ENCODE measurements at places on chromosomes 16 and 17.

- DNase-seq: no peak
Observed at GRCh38 chr17:33637534-33637933, 344.4 kb upstream of the ASIC2 start.

DNA sequence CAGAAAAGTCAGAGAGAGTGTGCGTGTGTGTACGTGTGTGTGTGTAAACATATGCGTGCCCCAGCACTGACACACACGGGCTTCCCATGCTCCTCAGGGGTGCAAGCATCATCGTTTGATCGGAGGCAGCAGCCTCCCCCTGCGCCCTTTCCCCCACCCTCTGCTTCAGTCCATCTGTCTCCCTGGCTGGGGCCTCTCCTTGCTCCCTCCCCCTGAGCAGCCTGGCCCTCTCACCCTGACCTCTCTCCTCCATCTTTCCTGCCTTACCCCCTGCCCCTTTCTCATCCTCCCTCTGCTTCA, 4.4 kb downstream of the STX1B start:
- DNase-seq: no peak

DNA sequence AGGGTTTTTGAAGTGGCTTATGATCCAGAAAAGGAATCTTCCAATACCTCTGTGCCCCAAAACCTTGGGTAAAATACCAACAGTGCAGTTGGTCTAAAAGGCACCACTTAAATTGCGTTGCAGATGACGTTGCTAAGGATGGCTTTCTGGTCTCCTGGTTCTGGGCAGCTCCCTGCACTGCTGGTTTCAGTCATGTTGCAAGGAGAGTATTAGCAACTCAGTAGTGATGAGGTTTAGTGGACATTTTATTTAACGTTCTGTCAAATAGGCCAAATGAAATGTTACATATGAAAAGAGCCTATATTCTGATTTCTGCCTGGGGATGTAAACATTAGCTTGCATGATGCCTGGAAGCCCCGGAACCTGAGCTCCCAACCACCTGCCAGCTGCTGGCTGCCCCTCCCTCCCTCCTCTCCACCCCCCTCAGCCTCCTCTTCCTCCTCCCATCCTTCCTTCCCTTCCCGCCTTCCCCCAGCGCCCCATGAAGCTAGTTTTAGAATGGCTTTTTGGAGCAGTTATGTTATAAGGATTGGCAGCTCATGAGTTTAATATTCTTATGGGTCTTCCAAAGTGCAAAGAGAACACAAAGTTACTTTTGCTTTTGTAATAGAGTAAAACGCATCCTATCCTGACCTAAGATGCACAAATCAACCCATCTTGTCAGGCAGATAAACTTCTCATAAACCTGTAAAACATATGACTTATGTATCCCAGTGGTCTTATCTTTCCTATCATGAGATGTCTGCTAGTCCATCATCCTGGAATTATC, 20.7 kb downstream of the CD7 start:
- no peak for DNase-seq

DNA sequence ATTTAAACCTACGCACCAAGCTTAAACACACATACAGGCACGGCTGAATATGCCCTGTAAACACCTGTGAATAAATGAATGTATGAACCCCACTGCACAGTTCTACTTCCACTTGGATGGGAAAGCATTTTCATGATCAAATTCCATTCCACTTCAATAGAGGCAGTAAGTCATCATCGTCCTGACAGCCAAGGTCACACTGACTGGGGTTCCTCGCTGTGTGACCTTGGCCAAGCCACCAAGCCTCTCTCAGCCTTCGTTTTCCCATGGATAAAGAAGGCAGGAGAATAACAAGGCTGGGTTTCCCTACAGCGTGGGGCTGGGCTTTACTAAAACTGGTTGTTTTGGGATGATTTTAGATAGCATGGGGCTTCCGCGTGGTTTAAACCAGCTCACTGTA, 82.8 kb downstream of the TBC1D16 start:
- DNase-seq: no peak

DNA sequence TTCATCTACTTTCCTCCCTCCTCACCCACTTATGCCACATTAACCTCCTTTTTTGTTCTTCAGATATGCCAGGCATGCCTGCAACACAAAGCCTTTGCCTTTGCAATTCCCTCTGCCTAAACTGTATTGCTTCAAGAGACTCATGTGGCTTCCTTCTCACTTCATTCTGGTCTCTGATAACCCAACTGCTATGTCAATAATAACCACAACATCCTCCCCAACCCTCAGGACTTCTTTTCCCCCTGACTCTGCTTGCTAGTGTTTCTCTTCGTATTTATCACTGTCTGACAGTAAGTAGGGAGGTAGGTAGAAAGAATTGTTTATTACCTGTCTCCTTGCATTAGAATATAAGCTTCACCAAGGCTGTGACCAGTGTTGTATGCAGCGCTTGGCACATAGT, 22.4 kb downstream of the RBL2 start:
- no peak for DNase-seq

GRCh38 chr17:41504246-41504977, 1.0 kb downstream of the KRT13 start:
- DNase-seq: peak; percentile 17

DNA sequence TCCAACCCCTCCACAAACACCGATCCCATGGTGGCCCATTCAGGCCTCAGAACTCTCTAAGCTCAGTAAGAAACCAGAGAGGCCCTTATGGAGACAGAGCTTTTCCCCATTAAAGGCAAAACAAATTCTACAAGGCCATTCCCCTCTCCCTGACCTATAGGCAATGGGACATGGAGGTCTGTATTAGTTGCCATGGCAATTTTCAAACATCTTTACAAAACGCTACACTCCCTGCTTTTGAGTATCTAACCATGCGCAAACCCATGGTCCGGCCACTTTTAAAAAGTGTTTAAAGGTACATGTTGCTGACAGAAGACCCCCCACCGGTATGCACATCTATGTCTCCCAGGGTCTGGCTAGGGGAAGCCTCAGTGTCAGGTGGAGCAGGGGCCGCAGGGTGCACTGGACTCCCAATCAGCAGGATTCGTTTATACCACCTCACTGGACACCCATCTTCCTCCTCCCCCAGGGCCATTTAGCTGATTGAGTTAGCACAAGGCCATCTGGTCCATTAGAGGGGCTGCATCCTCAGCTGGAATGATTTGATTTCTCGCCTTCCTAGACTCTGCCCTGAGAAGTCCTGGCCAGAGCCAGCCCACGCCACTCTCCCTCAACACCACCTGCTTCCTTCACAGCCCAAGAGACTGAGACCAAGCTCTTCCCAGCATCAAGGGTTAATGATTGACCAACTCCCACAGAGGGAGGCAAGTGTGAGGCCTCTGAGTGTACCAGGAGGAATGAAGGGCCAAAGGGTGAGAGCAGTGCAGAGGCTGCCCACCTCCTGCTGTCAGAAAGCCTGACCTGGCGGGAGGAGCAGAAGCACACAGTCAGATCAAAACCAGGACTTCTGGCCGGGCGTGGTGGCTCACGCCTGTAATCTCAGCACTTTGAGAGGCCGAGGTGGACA, 10.9 kb downstream of the ACLY start:
- DNase-seq: no peak
